Lung (tissue), 17 donors: ENCODE measurements at places on chromosomes 1 and 21.

DNA sequence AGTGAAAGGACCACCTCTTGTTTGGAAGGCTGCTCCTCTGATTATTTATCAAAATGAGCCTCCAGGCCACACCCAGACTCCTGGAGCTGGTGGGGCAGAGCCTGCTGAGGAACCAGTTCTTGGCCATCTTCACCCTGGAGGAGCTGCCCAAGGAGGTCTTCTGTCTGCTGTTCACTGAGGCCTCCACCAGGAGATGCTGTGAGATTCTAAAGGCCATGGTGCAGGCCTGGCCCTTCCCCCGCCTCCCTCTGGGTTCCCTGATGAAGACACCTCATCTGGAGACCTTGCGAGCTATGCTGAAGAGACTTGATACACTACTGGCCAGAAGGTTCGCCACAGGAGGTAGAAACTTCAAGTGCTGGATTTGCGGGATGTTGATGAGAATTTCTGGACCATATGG is 61.7 kb upstream of the GJA8 start:
- no peak for DNase-seq

DNA sequence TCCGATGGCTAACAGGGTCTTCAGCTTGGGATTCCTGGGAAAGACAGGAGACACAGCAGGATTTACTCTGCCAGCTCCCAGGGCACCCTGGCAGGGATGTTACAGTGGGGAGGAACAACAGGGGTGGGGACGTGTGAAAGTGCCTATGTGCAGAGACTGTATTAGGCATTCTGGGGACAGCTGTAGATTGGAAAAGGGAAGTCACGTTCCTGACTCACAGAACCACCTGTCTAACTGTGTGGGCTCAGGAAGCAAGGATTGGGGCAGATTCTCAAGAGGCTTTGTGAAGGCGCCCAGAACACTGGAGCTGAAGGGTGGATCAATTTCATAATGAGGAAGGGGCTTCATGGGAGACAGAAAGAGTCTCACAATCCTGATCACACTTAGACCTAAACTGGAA is 4.4 kb downstream of the CHIT1 start:
- no peak for DNase-seq

DNA sequence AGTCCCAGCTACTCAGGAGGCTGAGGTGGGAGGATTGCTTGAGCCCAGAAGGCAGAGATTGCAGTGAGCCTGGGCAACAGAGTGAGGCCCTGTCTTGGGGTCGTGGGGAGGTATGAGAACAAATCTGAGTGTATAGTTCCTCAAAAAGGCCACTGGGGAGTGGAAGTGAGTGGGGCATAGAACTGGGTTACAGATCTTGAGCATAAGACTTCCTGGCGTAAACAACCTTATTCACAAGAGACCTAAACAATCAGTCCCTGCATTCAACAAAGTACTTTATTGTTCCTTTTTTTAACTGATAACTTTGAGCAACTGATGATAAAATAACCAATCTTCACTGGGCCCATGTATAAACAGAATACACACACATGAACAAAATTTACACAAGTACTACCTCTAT is 72.7 kb upstream of the MUTYH start:
- no peak for DNase-seq

- DNase-seq: peak; percentile 68
Measured at GRCh38 chr1:205680073-205680851, at the start of gene SLC45A3. Gene SLC45A3 (minus strand): TSS chr1:205680509. CDS start chr1:205664656, 15,853 bp downstream.

DNA sequence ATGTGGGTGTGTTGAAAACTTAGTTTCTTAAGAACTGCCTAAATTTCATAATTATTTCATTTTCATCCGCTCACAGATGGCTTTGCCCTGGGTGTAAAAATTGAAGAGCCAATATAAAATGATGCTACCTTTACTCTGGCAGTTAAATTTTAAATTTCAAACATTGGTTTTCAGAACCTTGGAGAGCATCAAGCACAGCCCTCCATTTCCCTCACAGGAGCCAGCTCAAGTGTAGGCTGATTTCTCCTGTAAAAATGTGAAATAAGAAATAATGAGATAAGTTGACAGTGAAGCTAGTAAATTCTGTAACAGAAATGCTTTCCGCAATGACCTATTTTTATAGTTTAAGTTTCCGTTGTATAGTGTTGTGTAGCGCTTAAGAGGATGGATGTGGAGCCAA is 53.9 kb upstream of the AKT3 start:
- DNase-seq: no peak

- DNase-seq: no peak
Measured at GRCh38 chr1:98761219-98761865, 99.8 kb downstream of the SNX7 start.

- DNase-seq: no peak
Measured at GRCh38 chr21:14477133-14477532, 69.0 kb downstream of the SAMSN1 start.

DNA sequence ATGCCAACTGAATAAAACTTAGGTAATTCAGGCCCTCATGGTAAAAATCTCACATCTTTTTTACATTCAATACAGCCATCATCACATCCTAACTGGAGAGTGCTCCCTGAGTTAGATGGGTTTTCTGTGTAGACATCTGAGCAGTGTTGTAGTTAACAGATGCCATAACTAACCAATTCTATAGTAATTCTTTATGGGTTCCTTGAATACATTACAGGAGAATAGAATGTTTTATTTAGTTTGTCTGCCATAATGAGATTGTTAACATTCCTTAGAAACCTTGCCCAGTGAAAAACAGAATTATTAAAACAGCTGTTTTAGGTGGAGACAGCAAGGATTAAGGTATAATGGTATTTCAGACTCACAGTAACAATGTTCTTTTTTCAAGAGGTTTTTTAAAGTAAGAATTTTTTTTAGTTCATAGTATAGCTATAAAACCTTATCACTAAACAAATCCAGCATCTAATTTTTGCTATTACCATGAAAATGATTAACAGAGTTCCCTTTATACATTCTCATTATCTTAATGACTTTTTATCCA is 95.3 kb downstream of the ATP5PO start:
- no peak for DNase-seq

DNA sequence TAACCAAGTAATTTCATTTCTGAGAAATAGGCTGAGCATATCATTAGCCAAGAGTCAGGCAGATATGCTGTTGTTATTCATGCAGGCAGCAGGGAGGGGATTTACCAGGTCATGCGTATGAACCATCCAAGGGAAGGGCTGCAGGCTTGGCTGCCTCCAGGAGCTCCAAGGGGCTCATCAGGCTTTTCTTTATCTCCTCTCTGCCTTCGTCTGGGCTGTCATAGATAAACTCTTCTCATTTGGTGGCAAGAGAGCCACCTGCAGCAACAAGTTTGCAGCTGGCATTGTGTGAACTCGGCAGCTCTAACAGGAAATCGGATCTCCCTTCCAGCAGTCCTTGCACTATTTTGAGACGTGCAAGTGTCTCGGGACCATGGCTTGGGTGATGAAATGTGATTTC is 7.5 kb downstream of the CCDC27 start:
- no peak for DNase-seq

GRCh38 chr1:47191940-47192457 is 2.2 kb upstream of the PDZK1IP1 start:
- no peak for DNase-seq

DNA sequence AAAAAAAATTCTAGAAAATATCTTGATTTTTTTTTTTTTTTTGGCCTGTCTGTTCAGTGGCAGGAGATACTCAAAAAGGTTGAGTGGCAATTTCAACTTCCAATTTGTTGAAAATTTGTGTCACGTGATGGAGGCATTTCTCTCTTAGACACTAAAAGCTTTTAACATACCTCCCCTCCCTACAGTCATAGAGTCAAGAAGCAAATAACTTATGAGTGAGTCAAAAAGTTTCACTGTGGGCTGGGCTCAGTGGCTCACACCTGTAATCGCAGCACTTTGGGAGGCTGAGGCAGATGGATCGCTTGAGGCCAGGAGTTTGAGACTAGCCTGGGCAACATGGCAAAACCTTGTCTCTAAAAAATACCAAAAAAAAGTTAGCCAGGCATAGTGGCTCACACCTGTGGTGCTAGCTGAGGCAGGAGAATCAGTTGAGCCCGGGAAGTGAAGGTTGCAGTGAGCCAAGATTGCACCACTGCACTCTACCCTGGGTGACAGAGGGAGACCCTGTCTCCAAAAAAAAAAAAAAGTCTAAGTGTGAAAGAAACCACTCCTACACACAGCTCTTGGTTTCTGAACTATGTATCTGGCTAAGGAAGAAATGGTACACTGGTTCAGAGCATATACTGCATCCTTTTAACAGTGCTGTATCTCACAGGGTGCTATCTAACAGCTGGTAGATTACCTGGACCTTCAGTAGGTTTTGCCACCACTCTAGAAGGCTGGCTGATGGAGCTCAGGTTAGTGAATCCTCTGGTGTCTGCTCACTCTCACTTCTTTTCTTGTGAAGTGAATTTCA is 11.6 kb upstream of the BSDC1 start:
- no peak for DNase-seq

- no peak for DNase-seq
Measured at GRCh38 chr1:243890576-243890975, 40.5 kb upstream of the AKT3 start.

GRCh38 chr1:212754193-212754592 is 37.4 kb downstream of the NSL1 start:
- no peak for DNase-seq

- no peak for DNase-seq
Measured at GRCh38 chr1:200118779-200119505, 91.4 kb downstream of the NR5A2 start.

DNA sequence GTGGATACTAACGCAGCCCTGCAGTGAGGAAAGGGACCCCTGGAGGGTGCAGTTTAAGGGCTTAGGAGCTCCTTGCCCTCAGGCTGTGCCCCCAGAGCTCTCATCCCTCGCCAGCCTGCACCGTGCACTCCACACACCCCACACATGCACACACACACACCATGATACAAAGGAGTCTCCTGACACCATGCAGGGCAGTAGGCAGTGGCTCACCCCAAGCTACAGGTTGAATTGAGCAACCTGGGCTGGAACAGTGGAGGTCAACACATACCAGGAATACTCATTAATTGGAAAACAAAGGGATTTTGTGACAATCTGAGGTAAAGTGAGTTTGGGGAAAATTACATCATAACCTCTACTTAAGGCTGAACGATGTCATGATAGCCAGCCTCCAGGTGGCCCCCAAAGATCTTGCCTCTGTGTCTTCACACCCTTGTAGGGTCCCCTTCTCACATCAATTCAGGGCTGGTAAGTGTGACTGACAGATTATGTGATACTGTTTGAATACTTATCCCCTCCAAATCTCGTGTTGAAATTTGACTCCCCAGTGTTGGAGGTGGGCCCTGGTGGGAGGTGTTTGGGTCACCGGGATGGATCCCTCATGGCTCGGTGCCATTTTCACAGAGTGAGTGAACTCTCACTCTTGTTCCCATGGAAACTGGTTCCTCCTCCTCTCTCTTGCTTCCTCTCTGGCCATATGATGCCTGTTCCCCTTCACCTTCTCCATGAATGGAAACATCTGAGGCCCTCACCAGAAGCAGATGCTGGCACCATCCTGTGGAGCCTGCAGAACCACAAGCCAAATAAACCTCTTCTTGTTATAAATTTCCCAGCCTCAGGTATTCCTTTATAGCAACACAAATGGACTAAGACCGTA is 111.0 kb upstream of the RAB4A start:
- peak; percentile 19 for DNase-seq

- no peak for DNase-seq
Measured at GRCh38 chr21:27269644-27270043, 302.8 kb upstream of the ADAMTS5 start.

DNA sequence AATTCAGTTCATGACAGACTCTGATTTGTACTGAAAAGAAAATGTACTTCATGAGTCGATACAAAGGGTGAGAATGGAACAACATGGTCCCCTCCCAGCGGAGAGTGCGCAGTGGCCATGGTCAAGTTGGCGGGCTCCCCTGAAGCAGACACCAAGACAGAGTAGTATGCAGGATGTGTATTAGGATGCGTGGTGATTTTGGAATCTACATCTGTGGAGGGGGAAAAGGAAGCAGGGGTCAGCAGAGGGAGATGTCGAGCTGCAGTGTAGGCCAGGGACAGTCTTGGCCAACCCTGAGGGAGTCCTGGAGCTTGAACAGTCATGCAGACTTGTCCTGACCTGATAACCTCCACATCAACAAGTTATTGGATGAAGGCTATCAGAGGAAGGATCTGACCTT is 481.0 kb downstream of the OMA1 start:
- DNase-seq: no peak

DNA sequence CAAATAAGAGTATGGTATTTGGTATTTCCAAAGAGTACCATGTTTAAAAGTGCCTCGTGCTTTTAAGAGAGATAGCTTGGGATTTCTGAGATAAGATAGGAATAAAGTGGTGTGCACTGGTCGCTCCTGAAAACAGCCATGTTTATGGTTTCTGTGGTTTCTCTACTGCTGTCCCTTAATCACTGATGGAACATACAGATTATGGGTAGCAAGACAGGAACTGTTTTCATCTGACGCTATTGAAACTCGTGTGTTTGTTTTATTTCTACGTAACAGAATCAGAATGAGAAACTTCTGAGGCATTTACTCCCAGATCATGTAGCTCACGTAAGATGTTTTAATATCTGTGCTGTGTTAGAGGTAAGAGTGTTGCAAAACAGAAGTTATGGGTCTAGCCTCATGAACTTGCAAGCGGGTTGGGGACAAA is 126.0 kb downstream of the KIAA0319L start:
- no peak for DNase-seq

GRCh38 chr21:39386194-39386593 is 37.3 kb upstream of the HMGN1 start:
- no peak for DNase-seq

- DNase-seq: no peak
Measured at GRCh38 chr1:5739561-5740078, 252.6 kb downstream of the NPHP4 start.

DNA sequence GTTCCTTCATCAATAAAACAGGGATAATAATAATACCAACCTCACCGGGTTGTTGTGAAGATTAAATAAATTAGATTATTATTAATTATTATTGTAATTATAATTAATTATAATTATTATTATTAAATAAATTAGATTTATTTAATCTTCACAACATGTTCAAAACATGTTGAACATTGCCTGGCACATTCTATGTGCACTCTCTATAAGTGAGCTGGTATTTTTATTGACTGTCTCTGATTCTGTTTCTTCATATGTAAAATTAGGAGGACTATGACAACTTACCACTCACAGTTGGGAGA is 834 bp upstream of the C8B start:
- no peak for DNase-seq

DNA sequence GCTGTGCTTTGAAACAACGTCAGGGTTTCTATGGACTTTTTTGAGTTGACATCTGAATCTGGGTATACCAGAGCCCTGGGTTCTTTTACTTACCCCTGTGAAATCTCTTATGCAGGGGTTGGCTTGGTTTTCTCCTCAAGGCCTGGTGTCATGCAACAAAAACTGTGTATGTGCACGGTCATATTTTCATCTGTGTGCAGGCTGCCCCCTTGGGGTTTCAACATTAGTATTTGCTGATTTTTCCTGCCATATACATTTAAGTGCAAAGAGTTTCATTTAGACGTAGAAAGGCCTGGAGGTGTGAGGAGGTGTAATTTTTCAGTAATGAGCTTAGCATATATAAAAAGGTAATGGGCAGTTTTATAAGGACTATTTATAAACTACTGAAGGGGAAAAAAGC is 22.0 kb upstream of the ZBTB18 start:
- DNase-seq: no peak

GRCh38 chr1:234950598-234950997 is 178.0 kb downstream of the TOMM20 start:
- no peak for DNase-seq
